ENCODE measurements at places on chromosomes 1 and 21.

GRCh38 chr1:92973203-92973897 lies 12.1 kb upstream of the DIPK1A start:
- DNase-seq = no peak

GRCh38 chr1:164361927-164362326 lies 197.1 kb upstream of the PBX1 start:
- no peak for DNase-seq

- DNase-seq = no peak
Measured at GRCh38 chr1:45840704-45841103, 37.3 kb downstream of the MAST2 start.

- DNase-seq = no peak
Measured at GRCh38 chr1:228898582-228898992, 163.3 kb downstream of the RHOU start.

DNA sequence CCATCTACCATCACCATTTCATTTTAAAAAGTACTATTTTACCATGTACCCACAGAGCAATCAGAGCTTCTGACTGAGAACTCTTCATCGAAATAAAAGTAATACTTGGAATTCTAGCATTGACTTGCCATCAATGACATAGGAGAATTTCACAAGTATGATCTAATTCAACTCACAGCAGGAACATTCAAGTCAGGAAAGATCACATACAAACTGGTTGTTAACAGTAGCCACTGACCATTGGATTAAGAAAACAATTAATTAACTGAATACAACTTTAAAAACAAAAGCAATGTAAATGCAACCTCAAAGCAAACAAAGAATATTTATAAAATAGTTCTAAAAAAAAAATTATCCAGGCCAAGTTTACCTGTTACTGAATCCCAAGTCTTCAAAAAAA lies 18.8 kb downstream of the RNF115 start:
- DNase-seq = no peak

DNA sequence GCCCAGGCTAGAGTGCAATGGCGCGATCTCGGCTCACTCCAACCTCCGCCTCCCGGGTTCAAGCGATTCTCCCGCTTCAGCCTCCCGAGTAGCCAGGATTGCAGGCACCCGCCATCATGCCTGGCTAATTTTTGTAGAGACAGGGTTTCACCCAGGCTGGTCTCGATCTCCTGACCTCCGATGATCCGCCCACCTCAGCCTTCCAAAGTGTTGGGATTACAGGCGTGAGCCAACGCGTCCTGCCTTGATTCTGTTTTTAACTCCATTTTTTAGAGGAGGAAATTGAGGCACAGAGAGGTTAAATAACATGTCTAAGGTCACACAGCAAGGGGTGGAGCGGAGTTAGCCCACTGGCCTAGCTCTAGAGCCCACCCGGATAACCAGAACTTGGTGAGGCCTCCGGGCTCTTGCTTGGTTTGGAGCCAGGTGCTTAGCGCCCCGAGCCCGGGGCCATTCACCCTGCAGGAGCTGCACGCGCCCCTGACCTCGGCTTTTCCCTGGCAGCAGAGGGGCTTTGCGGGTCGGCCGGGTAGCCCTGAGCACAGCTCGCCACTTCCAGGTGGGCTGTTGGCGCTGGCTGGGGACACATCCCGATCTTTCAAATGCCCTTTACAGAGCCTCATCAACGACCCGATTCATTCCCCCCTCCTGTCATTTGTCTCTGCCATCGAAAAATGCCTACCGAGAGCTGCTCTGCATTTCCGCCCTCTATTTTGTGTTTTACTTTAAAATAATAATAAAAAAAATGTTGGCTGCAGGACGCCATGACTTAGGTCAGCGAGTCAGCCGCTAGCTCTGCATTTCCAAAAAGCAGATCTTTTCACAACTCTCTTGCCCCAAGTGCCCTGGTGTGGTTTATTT lies 11.2 kb downstream of the SIM2 start:
- no peak for DNase-seq

DNA sequence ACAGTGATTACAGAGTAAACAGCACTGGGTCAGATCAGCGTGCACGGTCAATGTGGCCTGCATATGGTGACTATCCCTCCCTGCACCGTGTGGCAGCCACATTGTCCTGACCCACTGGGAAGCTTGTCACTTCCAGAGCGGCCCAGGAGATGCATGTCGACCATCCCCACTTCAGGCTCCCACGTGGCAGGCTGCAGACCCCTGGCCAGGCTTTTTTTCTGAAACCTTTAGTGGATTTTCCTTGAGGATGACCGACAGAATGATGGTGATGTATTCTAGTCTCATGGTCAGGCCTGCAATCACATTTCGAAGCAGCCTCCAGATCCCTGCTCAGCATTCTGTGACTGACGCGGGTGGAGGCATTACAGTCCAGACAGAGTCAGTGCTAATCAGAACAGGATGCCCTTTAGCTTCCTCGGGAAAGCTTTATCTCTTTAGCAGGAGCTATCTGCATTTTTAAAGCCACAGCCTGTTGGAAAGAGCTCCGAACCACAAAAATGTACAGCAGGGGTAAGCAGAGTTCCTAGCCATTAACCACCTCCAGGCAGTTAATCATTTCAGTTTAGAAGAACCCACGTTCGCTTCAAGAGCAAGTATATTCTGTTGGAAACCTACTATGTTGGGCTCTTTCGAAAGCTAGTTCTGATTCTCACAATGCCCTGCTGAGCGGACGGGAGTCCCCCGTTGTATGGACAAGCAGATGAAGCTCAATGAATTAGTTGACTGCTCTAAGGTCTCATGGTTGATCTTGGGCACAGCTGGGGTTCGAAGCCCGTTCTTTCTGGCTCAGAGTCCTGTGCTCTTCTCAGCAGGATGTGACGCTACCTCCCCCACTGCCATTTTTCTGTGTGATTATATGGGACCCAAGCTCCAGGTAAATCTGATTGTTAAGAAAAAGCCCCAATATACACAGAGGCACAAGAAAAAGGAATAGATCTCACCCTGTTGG lies 56.5 kb downstream of the IRF2BP2 start:
- no peak for DNase-seq

- no peak for DNase-seq
Measured at GRCh38 chr1:17375651-17376050, 3.7 kb downstream of the PADI6 start.

All from NCI-H2107 (cell line).